ENCODE measurements at places on chromosomes 3 and 15. TPM values are rescaled to one million over a fixed set of nuclear protein-coding genes. Genes with fewer than 3 reads are reported as not detected.

DNA sequence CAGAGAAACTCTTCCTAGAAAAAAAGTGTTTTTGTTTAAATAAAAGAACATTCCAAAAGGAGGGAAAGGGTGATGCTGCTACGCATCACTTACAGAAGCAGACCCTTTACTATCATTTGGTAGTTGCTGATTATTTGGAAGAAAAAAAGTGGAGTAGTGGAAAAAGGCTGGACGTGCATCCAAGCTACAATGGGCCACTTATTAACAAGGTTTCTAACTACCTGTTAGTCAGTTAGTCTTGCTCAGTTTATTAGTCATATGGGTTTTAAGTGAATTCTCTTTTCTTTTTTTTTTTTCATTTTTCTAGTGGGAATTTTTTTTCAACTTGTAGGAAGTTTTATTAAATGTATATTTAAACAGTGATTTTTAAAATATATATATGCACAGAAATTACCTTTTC, 866.0 kb downstream of the MCTP2 start:
- no peak for DNase-seq

ITGB5 gene
- total RNA-seq: 576 TPM

- no peak for DNase-seq
Observed at GRCh38 chr3:76969996-76970615, 69.8 kb upstream of the ROBO2 start.

DNA sequence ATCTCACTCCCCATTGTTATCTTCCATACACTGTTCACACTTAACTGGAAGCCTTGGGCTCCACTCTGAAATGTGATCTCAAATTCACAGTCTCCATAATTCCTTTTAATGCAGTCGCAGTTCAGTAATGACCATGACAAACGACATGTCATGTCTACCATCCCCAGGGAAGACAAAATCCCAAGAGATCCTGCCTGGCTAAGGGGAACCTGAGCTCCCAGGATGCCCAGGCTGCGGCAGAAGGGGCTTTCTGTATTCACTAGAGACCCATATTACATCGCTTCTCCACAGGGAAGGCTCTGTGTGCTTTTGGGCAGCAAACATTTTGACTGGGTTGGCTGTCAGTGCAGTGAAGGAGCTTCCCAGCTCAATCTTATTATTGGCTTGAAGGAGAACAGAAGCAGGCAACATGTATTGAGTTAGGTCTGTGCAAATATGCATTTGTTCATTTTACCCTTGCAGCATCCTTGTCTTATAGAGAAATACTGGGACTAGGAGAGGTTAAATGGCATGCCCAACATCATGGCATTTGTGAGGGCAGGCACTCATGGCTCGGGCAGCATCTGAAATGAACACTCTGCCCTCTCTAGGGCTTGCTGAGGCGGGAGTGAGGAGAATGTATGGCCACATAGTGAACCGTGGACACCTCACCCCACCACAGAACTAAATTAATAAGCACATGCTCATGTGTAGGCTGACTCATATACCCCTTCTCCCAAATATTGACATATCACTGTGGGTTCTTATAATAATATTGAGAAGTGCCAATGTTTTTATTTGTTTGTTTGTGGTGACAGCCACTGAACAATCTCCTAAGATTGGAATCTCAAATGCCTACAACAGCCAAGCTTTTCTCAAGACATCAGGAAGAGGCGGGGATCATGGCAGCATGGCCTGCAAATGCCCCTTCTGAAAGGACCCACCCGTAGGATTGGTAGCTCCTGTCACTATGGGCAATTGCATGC, 141.6 kb upstream of the FOXB1 start:
- DNase-seq: no peak

GRCh38 chr3:87236093-87236492, 9.0 kb downstream of the CHMP2B start:
- DNase-seq: no peak
